ENCODE measurements at places on chromosomes 3 and 15. TPM values are rescaled to one million over a fixed set of nuclear protein-coding genes. Genes with fewer than 3 reads are reported as not detected.

Gene CELF6
- 3.5 TPM for total RNA-seq

Gene C3orf22
- total RNA-seq = not detected

Gene SLC12A8
- 29.1 TPM for total RNA-seq

Gene PTX3
- 2.7 TPM for total RNA-seq

Gene CFAP92
- 0.60 TPM for total RNA-seq

Gene SLC15A2
- 21.8 TPM for total RNA-seq

Gene DNAH12
- 0.38 TPM for total RNA-seq

GRCh38 chr15:81312790-81313543, 11.0 kb downstream of the STARD5 start:
- peak; percentile 92 for DNase-seq

DNA sequence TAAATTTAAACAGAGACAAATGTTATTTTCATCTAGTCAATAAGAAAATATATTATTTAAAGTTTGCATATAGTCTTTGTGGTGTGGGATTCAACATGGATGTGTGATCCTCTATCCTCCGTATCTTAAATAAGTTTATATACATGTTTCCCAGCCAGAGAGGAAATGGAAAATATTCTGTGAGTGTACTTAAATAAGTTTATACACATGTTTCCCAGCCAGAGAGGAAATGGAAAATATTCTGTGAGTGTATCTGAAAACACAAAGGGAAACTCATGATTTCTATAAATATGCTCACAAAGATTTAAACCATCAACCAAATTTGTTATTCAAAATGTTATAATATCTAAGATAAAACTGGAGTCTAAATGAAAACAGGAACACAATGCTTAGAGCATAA, 110.0 kb upstream of the MELTF start:
- no peak for DNase-seq

- DNase-seq = no peak
Measured at GRCh38 chr15:83061680-83062079, 5.4 kb downstream of the BTBD1 start.

DNA sequence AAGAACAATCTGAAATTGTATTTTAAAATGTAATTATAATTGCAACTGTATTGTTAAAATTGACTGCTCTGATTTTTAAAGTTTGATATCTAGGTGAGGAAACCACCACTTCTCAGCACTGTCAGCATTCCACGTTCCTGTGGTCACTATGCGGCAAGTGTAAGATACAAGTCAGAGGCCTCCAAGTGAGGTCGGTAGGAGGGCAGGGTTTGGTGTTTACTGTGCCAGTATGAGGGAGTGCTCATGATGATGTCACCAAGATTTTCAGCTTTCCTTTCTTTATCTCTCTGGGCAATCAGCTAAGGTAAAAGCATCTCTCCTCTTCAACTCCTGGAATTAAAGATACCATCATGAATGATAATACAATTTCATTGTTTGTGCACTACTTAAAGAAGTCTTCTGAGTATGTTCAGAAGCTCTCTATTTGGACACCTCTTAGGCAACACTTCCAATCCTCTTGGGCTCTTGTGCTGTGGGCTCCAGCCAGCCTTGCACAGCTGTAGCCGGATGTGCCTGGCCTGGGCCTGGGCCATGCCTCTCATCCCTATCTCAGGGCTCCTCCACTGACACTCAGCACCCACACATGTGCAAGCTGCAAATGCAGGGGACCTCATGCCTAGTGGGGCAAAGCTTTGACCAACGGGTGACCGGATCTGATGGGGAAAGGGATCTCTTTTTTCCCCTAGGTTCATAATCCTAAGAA, 42.9 kb downstream of the CCR3 start:
- no peak for DNase-seq

GRCh38 chr3:46405301-46406019, 1.4 kb downstream of the CCR5AS start:
- DNase-seq = peak; percentile 57

DNA sequence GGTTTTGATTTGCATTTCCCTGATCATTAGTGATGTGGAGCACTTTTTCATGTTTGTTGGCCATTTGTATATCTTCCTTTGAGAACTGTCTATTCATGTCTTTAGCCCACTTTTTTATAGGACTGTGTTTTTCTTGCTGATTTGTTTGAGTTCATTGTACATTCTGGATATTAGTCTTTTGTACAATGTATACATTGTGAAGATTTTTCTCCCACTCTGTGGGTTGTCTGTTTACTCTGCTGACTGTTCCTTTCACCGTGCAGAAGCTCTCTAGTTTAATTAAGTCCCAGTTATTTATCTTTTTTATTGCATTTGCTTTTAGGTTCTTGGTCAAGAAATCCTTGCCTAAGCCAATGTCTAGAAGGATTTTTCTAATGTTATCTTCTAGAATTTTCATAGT, 91.1 kb upstream of the ATP11B start:
- DNase-seq = no peak

GRCh38 chr3:151168269-151169094, 34.5 kb downstream of the GPR171 start:
- DNase-seq = peak; percentile 64

DNA sequence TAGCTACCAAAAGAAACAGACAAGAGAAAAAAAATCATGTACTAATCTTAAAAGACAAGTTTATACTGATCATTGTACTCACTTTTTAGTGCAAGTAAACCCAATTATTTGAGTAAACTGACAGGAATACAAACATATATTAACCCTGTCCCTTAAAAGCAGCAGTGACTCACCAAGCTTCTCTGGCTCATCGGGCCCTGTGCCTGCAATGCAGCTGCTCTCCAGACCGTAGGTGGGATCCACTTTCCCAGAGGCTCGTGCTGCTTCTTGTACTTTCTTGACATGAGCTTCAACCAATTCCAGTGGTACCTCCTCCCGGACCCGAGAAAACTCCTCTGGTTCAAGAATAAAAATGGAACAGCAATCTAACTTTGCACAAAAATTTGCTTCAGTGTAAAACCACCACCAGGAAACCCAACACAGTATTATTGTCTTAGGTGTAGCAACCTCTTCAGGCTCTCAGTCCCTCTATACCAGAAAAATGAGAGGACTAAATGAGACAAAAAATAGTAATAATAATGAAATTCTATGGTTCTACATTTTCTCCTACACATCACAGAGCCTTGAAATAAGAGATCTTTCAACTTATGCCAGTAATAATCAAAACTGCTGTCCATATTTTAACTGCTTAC, 82.6 kb upstream of the CSPG5 start:
- no peak for DNase-seq

DNA sequence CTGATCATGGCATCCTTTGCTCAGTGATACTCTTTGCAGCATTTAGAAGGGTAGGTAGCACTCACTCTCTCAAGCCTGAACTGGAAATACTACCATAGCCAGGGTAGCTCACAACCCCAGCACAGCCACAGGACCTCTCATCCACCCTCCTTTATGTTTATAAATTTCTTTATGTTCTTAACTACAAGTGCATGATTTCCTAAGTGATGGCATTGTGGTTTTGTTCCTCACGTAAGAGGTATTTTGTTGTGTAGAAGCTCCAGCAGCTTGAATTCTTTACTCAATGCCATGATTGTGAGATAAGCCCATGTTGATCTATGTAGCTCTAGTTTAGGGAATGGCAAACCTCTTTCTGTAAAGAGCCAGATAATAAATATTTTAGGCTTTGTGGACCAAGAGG, 7.9 kb upstream of the RTP3 start:
- no peak for DNase-seq

DNA sequence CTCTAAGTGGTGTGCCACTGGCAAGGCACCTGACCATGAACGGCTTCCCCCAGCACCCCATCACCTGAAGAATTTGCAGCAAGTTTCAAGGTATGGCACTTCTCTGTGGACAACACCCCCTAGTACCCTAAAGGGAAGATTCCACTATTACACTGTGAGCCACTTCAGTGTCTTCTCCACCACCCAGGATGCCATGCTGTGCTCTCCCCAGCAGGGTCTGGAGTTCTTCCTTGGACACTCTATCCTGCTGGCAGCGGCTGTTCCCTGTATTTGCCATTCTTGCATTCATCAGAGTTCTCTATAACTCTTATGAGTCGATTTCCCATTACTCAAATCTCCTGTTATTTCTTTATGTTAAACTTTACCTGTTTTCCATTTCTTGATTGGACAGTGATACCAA, 33.9 kb upstream of the RNU6-1 start:
- no peak for DNase-seq

- DNase-seq = no peak
Measured at GRCh38 chr3:17044855-17045254, 160.1 kb downstream of the PLCL2 start.

DNA sequence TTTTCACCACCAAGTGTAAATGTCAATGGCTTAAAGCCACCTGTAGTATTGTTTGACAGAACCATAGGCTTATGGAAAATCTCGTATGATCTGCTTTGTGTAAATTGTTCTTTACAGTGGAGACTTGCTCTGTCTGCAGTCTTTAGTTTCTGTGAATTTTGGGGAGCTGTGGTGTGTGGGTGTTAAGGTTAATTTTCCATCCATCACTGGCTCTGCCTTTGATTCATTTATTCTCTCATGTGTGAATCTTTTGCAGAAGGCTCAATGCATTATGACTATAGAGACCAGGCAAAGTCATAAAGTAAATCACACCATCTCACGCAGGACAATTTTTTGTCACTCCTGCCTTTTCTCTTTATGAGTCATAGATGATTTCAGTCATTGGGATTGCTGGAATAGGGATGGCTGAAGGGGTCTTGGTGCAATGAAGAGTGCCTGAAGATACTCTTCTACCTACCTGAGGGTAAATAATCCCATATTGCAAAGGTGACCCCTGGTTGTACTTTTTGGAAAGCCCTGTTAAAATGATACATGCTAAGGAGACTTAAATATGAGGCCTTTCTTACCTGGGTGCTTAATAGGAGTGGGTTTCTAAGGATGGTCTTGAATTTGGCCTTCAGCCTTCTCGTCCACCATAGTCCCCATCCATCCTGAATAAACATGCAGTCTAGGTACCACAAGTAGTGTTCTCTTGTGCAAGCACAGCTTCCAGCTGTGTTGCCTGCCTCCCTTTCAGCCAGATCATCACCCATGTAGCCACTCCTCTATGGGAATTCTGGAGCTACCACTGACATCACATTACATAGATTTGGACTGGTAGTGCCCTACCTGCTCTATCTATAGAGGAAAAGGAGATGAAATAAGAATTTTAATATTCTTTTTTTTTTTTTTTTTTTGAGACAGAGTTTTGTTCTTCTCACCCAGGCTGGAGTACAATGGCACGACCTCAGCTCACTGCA, 14.3 kb downstream of the TGFBR2 start:
- DNase-seq = no peak

GRCh38 chr3:178342111-178342510, 194.1 kb upstream of the KCNMB2 start:
- DNase-seq = no peak

DNA sequence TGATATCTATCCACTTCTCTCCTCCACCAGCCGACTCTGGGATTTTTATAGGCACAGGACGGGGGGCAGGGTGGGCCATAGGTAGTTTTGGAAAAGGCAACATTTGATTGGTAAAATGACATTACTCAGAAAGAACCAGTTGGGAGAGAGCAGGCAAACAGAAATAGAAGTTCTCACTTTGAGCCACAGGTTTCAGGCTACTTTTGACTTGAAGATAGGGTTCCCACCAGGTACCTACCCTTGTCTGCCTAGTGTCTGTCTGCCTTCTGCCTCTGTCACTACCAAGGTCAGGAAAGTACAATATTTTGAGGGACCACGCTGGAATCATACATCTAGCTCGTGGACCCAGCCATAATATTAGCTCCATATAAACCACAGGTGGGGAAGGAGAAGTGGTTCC, 412.9 kb upstream of the GRM7 start:
- no peak for DNase-seq

GRCh38 chr3:82596805-82597204, 835.4 kb upstream of the GBE1 start:
- DNase-seq = peak; percentile 21

- DNase-seq = peak; percentile 4
Measured at GRCh38 chr3:82633319-82633718, 871.9 kb upstream of the GBE1 start.

GRCh38 chr15:67039384-67040075, 25.9 kb upstream of the SMAD3 start:
- DNase-seq = peak; percentile 51

- no peak for DNase-seq
Measured at GRCh38 chr3:40598962-40599361, 74.2 kb downstream of the ZNF621 start.

DNA sequence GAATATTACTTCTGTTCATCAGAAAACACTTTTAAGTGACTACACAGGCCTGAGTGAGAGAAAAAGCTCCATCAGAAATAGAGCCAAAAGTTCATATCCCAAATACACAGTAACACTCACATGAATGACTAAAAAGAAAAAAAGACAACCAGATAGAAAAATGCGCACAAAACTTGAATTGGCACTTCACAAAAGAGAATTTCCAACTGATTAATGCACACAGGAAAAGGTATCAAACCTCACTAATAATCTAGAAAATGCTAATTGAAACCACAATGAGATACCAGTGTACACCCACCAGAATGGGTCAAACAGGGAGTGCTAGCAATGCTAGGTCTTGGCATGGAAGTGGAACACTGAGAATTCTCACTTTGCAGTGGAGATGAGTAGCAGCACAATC, 78.6 kb downstream of the HERC2 start:
- no peak for DNase-seq

DNA sequence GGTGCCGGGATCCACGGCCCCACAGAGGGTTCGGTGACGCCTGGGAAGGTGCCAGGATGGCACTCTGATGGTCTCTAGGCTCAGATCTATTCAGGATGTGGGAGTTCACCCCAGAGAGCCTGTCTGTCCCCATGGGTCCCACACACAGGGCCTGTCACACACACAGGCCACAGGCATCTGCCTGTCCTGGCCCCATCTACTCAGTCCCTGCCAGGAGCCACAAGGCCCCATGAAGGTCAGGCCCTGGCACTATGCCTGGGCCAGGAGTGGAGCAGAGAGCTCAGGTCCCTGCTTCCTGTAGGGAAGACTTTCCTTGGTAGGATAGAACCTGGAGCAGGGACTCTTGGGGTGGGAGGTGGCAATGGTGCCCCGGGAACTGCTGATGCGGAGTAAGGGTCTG, 49.0 kb upstream of the FURIN start:
- DNase-seq = no peak

- no peak for DNase-seq
Measured at GRCh38 chr15:70342554-70343548, 245.1 kb upstream of the TLE3 start.

GRCh38 chr3:173617490-173617889, 219.9 kb downstream of the NLGN1 start:
- DNase-seq = no peak

DNA sequence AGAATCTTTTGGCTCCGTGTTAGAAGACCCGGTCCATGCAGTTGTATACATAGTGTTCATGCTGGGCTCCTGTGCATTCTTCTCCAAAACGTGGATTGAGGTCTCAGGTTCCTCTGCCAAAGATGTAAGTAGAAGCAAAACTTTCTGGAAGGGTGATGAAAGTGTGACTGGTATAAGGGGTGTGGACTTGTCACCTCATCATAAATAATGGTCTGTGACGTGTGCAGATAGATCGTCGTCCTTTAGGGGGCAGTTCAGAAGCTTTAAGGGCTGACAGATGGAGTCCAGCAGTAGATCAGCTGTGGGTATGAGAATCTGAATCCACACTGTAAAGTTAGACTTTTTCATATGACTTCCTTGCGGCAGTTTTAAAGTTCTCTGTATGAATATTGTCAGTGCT, 15.3 kb downstream of the SEC61A1 start:
- no peak for DNase-seq

All from kidney (tissue), 22 donors.